ENCODE measurements at places on chromosomes 7 and 10. TPM values are rescaled to one million over a fixed set of nuclear protein-coding genes. Genes with fewer than 3 reads are reported as not detected.

NSMCE4A gene
- total RNA-seq, result 30.2 TPM

CTNNA3 gene
- total RNA-seq, result not detected

MKX gene
- 6.9 TPM for total RNA-seq

ZNF365 gene
- total RNA-seq, result 6.1 TPM

CYP2C9 gene
- under 0.01 TPM for total RNA-seq

MEOX2 gene
- total RNA-seq, result not detected

PRRT4 gene
- not detected for total RNA-seq

SH2D4B gene
- not detected for total RNA-seq

All from fibroblast of villous mesenchyme (primary cell).